ENCODE measurements at places on chromosomes 1 and 21.

DNA sequence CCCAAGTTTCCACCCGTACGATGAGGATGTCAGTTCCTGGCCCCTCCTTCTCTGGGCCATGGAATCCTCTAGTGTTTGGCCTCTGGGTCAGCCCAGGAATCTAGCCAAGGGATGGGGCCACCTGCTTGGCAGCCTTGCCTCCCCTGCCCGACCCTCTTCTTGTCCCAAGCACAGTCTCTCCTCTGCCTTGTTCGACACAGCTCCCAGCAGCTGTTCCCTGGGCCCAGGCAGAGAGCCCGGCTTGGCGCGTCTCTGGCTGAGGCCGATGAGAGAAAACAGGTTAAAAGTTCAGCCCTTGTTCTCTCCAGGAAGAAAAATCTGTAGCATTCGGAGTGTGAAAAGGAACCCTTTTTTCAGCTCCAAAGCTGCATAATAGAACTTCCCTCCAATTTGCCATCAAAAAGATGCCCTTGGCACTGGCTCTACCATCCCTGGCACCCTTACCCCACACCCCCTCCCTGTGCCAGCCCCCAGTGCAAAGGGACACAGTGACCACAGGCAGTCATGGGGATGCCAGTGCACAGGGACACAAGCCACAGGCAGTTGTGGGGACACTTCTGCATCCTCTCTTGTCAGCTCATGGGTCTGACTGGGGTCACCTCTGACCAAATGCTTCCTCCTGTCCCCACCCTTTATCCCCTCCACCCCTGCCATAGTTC is 68.4 kb downstream of the EPHB2 start:
- peak; percentile 32 for DNase-seq

- no peak for DNase-seq
Observed at GRCh38 chr1:169184812-169185211, 78.3 kb downstream of the ATP1B1 start.

- DNase-seq: no peak
Observed at GRCh38 chr1:32321712-32322291, 14.2 kb downstream of the MARCKSL1 start.

GRCh38 chr1:30524840-30525617 is 198.4 kb downstream of the MATN1 start:
- DNase-seq: no peak

GRCh38 chr1:54327386-54328065 is 78.7 kb downstream of the SSBP3 start:
- DNase-seq: no peak

DNA sequence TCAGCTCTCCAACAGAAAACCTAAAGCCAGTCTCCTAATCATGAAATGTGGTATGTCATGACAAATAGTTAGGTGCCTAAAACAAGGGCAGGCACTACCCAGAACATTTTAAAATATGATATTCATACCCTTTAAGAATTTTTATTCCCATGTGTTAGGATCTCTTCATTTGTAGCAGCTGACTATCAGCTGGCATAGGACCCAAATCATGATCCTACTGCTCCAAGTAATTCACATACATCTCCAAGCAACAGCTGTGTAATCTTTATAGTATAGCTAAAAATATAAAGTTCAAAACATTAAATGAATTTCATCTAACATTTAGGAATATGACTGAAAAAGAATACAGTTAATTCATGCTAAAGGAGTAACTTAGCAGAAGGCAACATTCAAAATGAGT is 57.5 kb downstream of the ENAH start:
- no peak for DNase-seq

DNA sequence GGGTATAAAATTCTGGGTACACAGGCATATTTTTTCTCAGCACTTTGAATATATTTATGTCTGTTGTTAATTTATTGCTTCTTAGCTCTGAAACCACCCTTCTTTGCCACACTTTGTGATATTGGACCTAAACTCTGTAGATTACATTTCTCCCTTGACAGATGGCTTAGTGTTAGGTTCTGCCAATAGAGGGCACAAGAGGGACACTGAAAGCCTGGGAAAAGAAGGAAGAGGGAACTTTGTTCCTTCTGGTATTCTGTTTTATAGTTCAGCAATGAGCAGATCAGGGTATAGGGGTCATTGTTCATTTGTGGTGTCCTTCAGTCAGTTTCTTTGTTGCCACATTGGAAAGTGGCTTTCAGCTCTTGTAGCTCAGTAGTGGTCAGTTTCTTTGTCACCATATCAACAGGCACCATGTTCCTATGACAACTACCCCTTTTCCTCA is 423.5 kb upstream of the PROX1 start:
- DNase-seq: no peak

- DNase-seq: no peak
Observed at GRCh38 chr1:243454328-243454997, 198.6 kb downstream of the SDCCAG8 start.

DNA sequence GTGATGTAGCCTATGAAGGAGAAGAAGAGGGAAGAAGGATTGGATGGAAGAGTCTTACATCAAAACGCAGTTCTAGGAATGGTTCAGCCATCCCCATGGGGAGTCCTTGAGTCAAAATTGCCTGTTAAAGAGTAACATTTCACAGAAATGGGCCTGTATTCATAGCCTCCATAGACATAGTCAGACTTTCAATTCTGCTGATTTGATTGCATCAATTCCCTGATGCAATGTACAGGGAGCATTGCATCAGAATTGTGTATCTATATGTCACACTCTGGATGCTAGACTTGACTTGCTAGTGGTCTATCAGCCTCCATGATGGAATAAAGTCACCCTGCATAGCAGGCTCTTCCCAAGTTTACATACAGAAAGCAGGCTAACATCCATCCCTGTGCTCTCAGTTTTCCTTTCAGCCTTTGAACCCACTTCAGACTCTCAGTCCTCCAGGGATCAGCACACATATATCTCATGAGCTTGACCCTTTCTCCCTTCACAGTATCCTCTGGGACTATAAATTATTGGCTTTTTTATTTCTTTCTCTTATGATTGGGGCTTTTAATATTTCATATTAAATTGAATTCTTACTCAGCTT is 1111.7 kb upstream of the B3GALT2 start:
- DNase-seq: no peak

GRCh38 chr1:6385488-6386191 is 7.9 kb downstream of the ACOT7 start:
- DNase-seq: peak; percentile 71

- no peak for DNase-seq
Observed at GRCh38 chr1:17360272-17360956, 11.6 kb upstream of the PADI6 start.

GRCh38 chr21:42058631-42059111 is 12.4 kb upstream of the UMODL1 start:
- no peak for DNase-seq

GRCh38 chr1:115522386-115522785 is 119.4 kb upstream of the VANGL1 start:
- no peak for DNase-seq

DNA sequence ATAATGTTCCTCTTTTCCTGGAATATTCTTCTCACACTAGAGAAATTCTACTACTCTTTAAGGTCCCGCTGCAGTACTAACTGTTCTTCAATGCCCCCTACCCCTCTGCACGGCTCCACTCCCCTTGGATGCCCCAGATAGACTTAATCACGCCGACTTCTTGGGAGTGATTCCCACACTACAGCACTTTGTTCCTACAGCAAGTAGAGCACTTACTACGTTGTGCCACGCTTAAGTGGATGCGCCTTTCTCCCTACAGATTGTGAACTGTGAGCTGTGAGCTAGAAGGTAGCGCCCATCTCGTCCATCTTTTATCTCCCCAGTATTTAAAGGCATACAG is 2.2 kb downstream of the ZNF436 start:
- no peak for DNase-seq

GRCh38 chr1:29505532-29506220 is 269.4 kb downstream of the PTPRU start:
- no peak for DNase-seq

GRCh38 chr1:3816331-3817137 is 20.2 kb upstream of the LRRC47 start:
- no peak for DNase-seq

DNA sequence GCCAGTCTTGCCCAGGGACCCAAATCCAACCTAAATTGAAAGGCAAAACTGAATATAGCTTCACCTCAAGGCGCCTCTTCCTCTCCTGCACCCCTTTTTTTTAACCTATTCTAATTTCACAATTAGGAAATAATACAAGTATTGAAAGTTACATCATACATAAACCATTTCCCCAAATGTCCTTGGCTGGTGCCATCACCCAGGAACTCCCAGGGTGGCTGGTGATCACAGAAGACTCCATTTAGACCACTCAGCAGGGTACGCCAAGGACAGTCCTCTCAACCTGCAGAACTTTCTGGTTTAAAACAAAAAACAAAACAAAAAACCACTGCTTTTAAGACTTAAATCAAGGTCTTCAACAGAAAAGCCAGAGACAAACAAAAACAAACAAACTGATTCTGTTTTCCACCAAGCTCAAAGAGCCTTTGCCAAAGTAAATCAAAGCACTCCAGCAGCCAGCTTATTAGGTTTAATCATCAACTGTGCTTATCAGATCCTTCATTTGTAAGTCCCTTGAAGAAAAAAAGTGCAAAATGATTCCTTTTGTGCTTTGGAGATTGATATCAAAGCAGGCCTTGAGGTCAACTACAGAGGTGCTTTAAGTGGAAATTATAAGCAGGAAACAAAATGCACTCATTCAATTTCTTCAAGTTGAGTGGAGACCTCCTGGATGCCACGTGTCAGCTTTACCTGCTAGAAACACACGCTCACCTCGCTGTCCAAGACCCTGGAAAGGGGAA is 113.0 kb downstream of the ETS2 start:
- DNase-seq: no peak

GRCh38 chr1:15799004-15799867 is 8.2 kb downstream of the UQCRHL start:
- peak; percentile 99 for DNase-seq

- no peak for DNase-seq
Observed at GRCh38 chr1:71940261-71940660, 342.1 kb downstream of the NEGR1 start.

- no peak for DNase-seq
Observed at GRCh38 chr1:150221552-150221951, 14.4 kb downstream of the ANP32E start.

DNA sequence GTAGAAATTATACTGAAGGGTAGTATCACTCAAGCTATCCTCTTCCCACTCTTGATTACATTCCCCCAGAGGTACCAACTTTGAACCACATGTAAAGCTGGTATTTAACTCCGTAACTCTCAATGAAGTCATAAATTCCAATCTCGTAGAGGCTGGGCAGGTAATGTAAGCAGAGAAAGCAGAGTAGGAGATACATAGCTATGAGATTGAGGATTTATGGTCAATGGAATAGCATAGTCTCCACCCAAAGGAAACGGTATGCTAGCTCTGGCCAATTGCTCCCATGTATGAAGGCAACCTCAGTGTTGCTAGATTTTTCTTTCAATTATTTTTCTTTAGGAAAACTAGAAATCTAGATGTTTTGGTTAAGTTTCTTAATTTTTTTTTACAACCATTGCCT is 163.1 kb upstream of the NRIP1 start:
- no peak for DNase-seq

- no peak for DNase-seq
Observed at GRCh38 chr1:78869136-78869535, 137.4 kb downstream of the ADGRL4 start.

- DNase-seq: peak; percentile 53
Observed at GRCh38 chr1:245301162-245301580, 146.4 kb downstream of the KIF26B start.

DNA sequence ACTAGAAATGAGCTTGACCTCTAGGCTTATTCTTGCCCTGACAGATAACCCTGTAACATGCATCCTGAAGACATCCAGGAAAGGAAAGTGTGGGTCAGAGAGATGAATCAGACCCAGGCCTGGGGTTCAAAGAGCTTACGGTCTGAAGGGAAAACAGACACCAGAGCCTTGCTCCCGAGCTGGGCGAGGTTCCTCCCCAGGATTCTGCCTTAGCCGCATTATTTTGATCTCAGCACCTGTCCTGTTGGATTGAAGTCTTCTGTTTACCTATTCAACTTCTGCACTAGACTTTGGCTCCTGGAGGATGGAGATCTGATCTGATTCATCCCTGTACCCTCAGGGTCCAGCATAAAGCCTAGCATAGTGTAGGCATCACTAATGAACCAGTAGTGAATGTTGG is 1.9 kb downstream of the CYP4B1 start:
- DNase-seq: no peak

GRCh38 chr1:192709544-192709943 is 73.6 kb downstream of the RGS13 start:
- DNase-seq: no peak

- no peak for DNase-seq
Observed at GRCh38 chr1:41238311-41238988, 3.7 kb downstream of the SCMH1 start.

DNA sequence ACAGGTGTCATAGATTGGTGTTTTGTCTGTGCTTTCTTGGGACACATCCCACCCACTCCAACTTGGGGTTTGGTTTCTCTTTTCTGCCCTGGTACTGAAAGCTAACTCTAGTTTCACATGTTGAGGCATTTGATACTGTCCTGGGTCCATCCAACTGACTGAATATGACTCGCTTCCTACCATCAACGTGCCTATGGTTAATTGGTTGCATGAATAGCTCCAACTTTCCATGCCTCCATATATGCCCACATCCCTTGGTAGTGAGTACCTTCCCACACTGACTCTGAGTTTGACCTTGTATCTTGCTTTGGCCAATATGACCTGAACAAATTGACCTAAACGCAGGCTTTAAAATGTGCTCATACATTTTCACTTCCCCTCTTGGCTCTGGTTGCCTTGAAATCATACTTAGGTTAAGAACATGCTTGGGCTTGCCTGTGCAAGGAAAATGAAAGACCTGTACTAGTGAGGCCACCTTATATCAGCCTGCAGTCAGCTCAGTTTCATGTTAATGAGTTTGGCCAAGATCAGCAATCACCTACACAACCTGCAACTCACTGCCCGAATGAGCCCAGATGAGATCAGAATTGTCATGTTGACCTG is 81.0 kb upstream of the KCNK2 start:
- no peak for DNase-seq

GRCh38 chr1:170290991-170291390 is 145.2 kb downstream of the NTMT2 start:
- DNase-seq: no peak

DNA sequence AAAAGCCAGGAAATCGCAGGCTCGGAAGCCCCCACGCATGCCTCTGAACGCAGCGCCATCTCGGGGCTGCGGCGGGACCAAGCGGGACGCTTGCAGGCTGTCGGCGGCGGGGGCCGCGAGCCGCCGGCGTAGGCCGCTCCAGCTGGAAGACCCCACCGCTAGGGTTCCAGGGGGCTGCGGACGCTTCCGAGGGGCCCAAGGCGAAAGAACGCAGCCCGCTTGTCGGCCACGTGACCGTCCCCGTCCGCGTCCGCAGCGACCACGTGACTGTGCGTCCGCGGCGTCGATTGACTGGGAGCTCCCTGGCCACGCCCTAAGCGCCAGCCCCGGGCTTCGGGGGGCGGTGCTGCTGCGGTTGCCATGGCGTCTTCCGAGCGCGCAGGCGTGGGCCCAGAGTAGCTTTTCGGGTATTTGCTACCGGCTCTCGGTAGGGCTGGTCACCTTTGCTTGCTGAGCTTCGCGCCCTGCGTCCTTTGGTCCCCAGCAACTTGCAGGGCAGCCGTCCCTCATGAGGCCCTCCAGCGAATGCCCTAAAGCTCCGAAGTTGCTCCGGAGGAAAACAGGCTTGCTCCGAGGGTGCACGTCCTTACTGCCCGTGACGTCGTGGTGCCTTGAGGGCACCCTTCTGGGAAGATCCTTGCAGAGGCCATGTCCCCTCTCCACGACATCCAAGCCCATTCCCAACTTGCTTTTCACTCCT is 197.2 kb downstream of the DYRK1A start:
- DNase-seq: peak; percentile 94
